ENCODE measurements at places on chromosomes 11 and 22.

GRCh38 chr22:45582236-45582954 lies 79.7 kb downstream of the FBLN1 start:
- DNase-seq = no peak

- no peak for DNase-seq
These were observed 73.1 kb downstream of the PHF21A start for GRCh38 chr11:46048198-46048597.

DNA sequence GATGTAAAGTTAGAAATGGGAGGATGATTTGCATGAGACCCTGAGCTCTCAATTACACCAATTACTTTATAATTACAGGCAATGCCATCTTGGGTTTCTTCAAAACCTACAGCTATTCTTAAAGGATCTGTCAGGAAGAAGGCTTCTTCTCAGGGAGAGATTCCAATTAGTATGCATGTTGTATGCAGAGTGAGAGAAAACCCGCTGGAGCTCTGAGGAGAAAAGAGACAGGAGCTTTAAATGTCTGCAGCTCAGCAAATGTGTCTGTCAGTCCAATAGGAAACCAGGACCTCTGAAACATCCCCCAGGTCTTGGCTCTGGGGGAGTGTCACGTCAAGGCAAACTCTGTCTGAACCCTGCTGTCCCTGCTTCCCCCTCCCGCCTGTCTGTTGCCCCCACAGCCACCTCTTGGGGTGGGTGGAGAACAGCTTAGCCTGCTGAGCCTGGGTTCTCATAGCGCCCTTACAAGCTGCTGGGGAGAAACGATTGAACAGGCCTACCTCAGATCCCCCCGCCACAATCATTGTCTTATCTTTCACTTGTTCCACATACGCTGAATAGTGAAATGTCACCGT lies 140.2 kb downstream of the SPATA19 start:
- DNase-seq = no peak

DNA sequence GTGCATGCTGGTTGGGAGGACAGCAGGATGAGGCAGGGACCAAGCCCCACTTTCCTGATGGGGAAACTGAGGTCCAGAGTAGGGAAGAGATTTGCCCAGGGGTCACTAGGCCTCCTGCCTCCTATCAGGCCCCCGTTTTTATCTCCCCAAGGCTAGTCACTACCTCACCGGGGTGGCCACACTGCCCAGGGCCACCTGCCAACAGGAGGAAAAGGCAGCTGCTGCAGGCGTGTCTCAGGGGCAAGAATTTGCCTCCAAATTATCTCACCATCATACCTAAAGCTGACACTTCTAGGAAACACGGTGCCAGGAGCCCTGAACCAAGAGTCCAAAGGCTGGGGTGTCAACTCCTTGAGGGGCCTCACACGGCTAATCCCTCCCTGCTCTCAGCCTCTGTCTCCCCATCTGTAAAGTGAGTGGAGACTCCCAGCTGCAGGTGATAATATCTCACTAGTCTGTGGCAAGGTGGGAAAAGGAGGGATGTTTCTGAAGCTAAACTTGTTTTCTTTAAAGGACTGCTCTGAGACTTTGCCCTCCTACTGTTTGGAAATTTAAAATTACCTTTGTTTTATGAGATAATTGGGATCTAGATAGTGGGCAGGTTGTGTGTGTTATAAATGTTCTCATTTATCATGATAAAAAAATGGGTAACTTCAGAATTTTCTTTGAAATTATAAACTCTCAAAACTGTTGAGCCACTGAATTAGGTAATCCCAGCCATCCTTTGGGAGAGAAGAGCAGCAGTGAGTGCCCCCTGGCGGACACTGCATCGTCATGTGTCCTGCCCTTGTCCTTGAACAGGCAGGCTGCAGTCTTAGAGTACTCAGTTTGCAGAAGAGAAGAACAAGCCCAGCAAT lies 60.0 kb downstream of the MYO7A start:
- DNase-seq = peak; percentile 54

- peak; percentile 54 for DNase-seq
These were observed 147.3 kb downstream of the FEZ1 start for GRCh38 chr11:125348674-125349309.

- no peak for DNase-seq
These were observed 116.5 kb downstream of the SPON1 start for GRCh38 chr11:14079011-14079410.

DNA sequence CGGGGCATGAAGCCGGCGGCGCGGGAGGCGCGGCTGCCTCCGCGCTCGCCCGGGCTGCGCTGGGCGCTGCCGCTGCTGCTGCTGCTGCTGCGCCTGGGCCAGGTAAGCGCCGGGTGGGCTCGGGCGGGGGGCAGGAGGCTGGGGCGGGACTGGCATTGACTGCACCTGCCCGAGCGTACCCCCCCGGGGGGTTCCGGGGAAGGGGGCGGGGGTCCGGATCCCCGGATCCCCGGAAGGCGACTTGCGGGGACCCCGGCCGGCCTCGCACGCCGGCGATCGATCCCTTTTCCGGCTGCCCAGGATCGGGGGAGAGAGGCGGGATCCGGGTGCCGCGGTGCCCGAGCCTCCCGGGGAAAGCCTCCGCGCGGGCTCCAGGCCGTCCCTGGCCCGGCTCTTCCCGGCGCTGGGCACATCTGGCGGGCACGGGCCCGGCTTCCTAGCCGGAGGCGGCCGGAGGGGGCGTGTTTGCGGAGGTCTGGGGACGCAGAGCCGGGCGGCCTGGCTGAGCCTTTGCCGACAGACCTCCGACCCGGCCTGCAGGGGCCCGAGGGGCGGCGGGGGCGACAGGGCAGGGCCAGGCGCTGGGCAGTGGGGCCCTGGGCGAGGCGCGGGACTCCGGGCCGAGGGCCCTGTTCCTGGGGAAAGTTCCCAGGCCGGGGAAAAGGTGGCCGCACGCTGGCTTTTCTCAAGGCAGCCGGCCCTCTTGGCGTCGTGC lies 705 bp downstream of the PTPRJ start:
- DNase-seq = no peak

DNA sequence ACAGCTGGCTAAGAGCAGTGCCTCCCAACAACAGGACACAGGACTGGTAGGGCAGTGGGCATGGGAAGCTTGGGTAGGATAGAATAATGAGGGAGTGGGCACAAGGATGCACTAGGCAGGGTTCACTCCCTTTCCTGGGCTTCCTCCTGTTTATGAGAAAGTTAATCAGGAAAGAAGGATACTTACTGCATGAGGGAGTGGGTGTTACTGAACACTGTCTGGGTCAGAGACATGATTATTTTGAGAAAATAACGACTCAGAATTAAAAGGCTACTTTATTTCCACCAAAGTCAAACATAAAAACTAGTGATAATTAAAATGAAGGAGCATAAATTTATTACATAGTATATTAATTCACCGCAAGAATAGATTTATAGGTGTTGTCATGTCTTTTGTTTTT lies 35.8 kb downstream of the NCAM1 start:
- no peak for DNase-seq

DNA sequence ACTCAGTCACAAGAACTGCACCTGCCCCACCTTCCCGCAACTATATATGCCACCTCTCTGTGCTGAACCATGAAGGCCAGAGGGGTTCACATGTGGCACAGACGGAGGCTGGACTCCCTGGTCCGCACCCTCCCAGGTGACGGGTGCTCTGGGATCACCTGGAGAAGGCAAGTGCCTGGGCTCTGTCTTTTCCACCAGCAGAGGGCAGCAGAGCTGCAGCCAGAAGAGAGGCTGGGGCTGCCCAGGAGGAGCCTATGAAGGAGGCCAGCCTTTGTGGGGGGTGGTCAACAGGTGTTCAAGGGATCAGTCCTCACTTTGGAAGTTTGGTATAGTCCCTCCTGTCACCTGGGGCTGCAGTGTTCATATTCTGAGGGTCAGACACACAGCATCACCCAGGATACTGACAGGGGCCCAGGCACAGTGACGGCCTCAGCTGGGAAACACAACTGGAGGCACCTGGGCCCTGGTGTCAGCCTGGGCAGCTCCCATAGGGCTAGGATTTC lies 39.2 kb upstream of the IGLL5 start:
- DNase-seq = no peak

GRCh38 chr22:17769013-17769715 lies 5.1 kb downstream of the BID start:
- DNase-seq = no peak

GRCh38 chr22:17607891-17608521 lies 20.5 kb downstream of the ATP6V1E1 start:
- no peak for DNase-seq

DNA sequence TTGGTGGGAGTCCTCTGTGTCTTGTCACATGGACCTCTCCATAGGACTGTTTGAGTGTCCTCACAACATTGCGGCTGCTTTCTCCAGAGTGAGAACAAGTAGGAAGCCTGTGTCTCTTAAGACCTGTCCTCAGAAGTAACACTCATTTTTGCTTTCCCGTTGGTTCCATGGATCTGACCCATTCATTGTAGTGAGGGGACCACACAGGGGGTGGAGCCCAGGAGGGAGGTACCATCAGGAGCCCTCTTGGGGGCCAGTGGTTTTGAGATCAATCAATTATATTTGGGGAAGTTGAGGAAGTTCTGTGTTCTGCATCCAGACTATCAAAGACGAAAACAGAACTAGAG lies 5.4 kb upstream of the ELFN2 start:
- no peak for DNase-seq

GRCh38 chr22:35314161-35314942 lies 14.7 kb downstream of the TOM1 start:
- DNase-seq = no peak

All from C1 segment of cervical spinal cord (tissue), 14 donors.